ENCODE measurements at places on chromosomes 6 and 20.

- H3K4me3 ChIP-seq, result no peak overlapping the region
- H3K36me3 ChIP-seq, result peaks cover 33% of the 10 kb centered on the region
- H3K4me1 ChIP-seq, result peaks cover 3% of the 10 kb centered on the region
These were observed 42.8 kb downstream of the STXBP5 start for GRCh38 chr6:147246853-147247635.

DNA sequence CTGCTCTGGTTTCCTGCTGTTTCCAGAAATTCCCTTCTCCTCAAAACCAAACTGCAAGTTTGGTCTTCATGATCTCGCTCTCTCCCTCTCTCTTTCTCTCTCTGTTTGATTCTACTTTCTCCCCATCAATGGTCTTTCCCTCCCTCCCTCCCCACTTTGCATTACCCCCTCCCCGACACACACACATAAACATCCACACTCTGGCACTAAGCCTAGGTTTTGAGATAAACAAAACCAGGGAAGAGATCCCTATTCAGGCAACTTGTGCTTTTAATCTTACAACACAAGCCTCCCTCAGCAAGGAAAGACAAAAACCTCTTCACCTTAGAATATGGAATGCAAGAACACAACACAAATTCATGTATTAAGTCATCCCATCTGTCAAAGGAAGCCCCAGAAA is 73.5 kb upstream of the PTPRT start:
- H3K36me3 ChIP-seq, result peaks cover 14% of the 10 kb centered on the region
- no peaks in the 10 kb centered on the region for H3K4me1 ChIP-seq
- H3K27ac ChIP-seq, result no peak overlapping the region
- DNase-seq, result no peak

DNA sequence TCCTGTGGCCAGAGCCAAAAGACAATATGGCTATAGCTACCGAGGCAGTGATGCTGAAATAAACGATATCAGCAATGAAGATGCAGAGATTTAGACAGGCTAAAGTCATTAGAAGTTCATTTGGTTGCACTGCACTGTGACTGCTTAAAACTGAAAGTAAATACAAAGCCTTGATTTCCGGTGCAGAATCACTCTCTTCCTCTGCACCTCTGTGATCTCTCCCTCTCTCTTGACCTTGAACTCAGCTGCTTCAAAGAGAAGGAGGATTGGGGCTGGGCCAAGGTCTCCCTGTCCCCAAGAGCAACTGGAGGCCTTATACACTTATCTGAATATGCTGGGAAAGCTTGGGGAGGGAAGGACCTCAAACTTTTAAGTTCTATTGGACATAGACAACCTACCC is 34.6 kb upstream of the SPACA1 start:
- no peak overlapping the region for H3K27ac ChIP-seq
- no peaks in the 10 kb centered on the region for H3K36me3 ChIP-seq
- no peak for DNase-seq
- H3K4me1 ChIP-seq, result no peaks in the 10 kb centered on the region
- no peaks in the 10 kb centered on the region for H3K27me3 ChIP-seq
- H3K4me3 ChIP-seq, result no peak overlapping the region

DNA sequence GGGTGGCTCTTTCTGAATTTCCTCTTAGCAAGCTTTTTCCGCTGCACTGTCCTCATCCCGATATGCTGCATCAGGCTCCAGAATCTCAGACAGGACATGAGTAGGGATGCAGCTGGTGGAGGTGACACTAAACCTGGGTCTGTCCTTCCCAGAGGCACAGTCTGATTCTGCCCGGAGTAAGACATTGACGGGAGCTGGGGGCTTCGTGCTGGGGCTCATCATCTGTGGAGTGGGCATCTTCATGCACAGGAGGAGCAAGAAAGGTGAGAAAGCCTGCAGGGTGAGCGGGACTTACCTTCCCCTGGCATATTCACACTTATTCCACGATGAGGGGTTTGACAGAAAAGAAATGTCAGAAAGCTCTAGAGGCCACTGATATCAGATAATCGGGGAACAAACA is 9.8 kb downstream of the HLA-DPB1 start:
- H3K36me3 ChIP-seq, result peaks cover 5% of the 10 kb centered on the region
- H3K27me3 ChIP-seq, result peaks cover 4% of the 10 kb centered on the region
- no peak overlapping the region for H3K27ac ChIP-seq
- H3K4me3 ChIP-seq, result no peak overlapping the region
- peaks cover 25% of the 10 kb centered on the region for H3K4me1 ChIP-seq
- DNase-seq, result no peak

- no peak overlapping the region for H3K4me3 ChIP-seq
- no peak for DNase-seq
- H3K4me1 ChIP-seq, result no peaks in the 10 kb centered on the region
- H3K36me3 ChIP-seq, result no peaks in the 10 kb centered on the region
- H3K27me3 ChIP-seq, result no peaks in the 10 kb centered on the region
These were observed 66.8 kb upstream of the BTBD3 start for GRCh38 chr20:11850901-11851300.

GRCh38 chr20:25216199-25216945 is 20.9 kb downstream of the ENTPD6 start:
- no peak overlapping the region for H3K4me3 ChIP-seq
- H3K4me1 ChIP-seq, result peaks cover 2% of the 10 kb centered on the region
- peaks cover 12% of the 10 kb centered on the region for H3K36me3 ChIP-seq
- H3K27ac ChIP-seq, result no peak overlapping the region

DNA sequence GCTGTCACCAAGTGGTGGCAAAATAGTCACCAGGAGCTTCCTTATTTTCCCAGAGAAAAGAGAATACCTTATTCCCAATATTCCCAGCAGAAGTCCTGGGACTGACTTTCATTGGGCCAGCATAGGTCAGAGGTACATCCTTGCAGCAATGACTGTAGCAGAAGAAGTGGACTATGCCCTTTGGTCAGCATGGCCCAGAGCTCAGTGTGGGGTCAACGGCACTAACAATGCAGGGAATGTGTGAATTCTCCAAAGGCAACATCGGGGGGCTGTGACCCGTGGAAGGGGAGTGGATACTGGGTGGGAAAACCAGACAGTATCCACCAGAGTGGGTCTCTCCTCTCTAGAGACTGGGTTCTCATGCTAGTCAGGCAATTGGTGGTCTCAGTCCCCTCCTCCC is 15.6 kb upstream of the LBP start:
- no peak overlapping the region for H3K27ac ChIP-seq
- H3K4me1 ChIP-seq, result no peaks in the 10 kb centered on the region
- no peak overlapping the region for H3K4me3 ChIP-seq
- DNase-seq, result no peak
- no peaks in the 10 kb centered on the region for H3K27me3 ChIP-seq

All from endothelial cell (in vitro differentiated cells).